ENCODE measurements at places on chromosomes 3 and 15.

- DNase-seq: no peak
These were observed 104.4 kb downstream of the THSD4 start for GRCh38 chr15:71219645-71220044.

DNA sequence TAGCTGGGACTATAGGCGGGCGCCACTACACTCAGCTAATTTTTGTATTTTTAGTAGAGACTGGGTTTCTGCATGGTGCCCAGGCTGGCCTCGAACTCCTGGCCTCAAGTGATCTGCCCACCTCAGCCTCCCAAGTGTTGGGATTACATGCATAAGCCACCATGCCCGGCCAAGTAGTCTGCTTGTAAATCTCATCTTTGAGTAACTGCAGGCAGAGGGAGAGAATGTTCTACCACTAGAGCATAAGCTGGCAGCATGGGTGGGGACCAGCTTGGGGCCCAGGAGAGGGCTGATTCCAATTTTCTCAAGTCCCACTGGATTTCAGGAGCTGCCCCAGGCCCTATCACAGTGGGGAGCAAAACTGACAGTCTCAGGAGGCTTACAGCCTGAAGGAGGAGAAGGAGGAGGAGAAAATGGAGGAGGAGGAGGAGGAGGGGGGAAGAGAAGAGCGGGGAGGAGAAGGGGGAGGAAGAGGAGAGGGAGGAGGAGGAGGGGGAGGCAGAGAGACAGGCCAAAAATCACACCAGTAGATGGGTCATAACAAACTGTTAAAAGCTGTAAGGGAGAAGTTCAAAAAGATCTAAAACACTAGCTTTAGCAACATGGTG is 229.1 kb upstream of the IGF1R start:
- no peak for DNase-seq

- no peak for DNase-seq
These were observed 39.1 kb upstream of the PHLDB2 start for GRCh38 chr3:111819927-111820326.

DNA sequence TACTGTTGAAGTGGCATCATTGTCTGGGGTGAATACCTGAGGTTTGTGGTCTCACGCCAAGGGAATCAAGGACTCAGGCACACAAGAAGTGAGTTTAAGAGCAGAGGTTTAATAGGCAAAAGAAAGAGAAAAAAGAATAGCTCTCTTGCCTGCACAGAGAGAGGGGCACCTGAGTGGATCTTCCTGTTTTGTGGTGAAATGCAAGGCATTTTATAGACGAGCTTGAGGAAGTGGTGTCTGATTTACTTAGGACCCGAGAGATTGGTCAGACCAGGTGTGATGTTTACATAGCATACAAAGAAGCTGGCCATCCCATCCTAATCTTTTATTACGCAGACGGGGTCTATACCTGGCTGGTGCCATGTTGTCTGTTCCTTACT is 13.2 kb downstream of the CCR5 start:
- DNase-seq: no peak

DNA sequence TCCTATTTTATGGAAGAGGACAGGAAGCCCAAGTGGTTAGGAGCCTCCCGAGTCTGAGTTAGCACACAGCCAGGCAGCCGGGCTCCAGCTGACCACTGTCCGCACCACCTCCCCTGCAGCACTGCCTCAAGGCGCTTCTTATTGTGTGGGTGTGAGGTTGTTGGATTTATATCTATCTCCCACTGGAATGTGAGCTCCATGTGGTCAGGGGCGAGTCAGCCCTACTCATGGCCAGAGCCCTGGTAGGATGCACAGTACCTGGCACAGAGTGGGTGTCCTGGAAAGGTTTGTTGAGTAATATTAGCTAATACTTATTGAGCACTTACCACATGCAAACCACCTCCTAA is 9.7 kb upstream of the FBLN2 start:
- DNase-seq: no peak
